NCI-H1092 (cell line): ENCODE measurements at places on chromosomes 5 and 9.

- no peak for DNase-seq
Observed at GRCh38 chr9:92534674-92535073, 1.1 kb downstream of the ECM2 start.

GRCh38 chr5:53010814-53011213 is 21.7 kb downstream of the ITGA2 start:
- no peak for DNase-seq

GRCh38 chr5:135318037-135318436 is 81.0 kb downstream of the MACROH2A1 start:
- DNase-seq, result no peak

GRCh38 chr9:32431940-32432555 is 47.6 kb downstream of the ACO1 start:
- peak; percentile 28 for DNase-seq

DNA sequence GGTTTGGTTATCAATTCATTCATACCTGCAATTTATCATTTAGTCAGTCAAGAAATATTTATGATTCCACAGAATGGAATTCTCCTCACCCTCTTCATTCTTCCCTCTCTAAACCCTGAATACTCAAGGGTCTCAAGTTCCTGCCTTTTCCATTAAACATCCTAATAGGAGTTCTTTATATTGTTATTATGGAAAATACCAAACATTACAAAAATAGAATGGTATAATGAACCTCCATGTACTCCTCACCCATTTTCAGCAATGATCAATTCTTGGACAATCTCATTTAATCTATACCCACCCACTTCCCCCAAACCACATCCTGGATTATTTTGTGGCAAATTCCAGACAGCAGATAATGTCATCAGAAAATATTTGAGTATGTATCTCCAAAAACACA is 74.5 kb downstream of the ADAMTS12 start:
- no peak for DNase-seq

DNA sequence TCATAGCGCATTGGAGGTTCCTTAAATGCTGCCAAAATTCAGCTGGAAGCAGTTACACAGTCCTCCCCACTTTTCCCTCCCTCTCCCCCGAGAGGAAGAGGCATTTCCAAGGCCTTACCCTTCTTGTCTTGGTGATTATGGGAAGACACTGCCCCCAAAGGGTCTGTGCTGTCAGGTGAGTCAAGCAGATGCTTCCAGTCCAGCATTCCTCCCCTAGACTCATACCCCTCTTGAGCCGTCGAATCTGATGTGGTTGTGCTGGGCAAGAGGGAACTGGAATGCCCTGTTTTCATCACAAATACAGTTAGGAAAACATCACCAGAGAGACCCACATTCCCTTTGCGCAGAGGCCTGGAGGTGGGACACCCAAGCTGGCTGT is 107.2 kb downstream of the SEMA6A start:
- DNase-seq, result no peak

DNA sequence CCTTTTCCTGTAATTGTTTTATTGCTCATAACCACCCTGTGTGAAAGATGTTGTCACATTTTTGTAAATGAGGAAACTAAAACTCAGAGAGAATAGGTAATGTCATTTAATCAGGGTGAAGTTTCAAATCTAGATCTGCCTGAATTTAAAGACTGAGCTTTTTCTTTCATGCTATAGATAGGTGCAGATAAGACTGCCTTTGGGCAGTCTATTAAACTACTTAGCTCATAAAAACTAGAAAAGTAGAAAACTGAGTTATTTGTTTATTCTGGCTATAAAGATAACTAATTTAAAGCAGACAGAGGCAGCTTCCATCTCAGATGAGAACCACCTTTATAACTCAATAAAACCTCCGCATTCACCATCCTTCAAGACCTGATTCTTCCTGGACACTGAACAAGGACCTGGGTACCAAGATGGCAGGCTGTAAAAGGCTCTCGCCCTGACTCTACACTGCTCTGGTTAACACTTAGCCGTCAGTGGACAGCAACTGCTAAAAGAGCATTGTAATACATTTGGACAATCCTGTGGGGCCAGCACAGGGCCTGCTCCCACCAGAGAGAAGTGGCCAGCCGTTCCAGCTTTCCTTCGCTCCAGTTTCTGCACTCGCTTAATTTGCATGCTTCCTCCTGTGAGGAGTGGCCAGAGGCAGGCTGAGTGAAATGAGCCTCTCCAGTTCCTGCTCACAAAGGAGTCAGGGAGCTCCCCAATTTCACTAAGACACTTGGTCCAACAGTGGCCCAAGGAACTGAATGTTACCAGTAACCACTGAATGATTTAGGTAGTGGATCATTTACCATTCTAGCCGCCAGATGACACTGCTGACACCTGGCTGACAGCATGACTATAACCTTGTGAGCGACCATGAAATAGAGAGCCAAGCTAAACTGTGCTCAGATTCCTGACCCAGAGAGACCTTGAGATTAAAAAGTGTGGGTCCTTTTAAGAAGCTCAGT is 566.4 kb downstream of the EFNA5 start:
- DNase-seq, result peak; percentile 0

DNA sequence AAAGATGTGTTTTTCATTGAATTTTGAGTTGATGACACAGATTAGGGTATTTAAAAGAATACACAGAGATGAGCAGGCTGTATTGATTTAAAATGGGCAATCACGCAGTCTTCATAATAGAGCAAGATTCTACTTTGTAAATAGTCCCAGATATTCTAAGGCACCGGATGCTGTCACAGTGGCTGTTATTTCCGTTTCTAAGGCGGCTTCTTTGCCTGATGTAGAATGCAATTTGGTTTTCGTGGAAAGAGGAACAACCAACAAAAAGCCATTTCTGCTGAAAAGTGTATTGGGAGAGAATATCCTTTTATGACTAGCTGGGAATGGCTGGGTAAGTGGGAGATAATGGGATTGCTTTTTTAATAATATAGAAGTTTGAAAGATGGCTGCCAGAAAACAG is 17.5 kb downstream of the PRKACG start:
- no peak for DNase-seq

GRCh38 chr5:173680660-173681242 is 64.3 kb upstream of the BOD1 start:
- no peak for DNase-seq

DNA sequence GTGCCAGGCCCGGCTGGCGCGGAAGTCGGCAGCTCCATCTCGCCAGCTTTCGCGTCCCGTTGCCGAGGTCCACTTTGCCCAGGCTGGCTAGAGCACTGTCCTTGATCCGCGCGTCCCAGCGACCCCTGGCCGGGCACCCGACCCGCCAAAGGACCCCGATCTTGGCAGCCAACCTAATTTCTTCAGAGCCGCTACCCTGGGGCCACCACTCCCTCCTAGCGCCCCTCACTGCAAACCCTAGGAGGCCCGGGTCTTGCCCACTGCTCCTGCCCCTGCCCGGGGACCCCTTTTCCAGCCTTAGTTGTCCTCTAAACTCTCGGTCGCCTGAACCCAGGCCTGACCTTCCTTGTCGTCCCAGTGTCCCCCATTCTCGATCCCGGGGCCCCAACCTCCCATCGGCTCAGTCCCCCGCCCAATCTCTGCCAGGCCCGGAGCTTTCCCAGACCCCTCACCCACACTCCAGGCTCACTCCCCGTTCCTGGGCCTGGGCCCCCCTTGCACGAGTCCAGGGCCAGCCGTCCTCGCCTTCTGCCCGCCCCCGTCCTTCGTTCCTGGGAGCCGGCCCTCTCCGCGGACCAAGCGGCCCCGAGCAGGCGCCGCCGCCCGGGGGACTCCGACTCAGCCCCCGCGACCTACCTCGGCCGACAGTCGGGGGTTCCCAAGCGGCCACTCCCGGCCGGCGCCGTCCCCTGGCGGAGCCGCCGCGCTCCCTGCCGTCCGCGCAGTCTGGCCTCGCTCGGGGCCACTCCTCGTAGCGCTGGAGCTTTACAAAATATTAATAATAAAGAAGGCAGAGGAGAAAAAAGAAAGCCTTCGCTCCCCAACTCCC is 701 bp upstream of the LMX1B start:
- DNase-seq, result no peak

DNA sequence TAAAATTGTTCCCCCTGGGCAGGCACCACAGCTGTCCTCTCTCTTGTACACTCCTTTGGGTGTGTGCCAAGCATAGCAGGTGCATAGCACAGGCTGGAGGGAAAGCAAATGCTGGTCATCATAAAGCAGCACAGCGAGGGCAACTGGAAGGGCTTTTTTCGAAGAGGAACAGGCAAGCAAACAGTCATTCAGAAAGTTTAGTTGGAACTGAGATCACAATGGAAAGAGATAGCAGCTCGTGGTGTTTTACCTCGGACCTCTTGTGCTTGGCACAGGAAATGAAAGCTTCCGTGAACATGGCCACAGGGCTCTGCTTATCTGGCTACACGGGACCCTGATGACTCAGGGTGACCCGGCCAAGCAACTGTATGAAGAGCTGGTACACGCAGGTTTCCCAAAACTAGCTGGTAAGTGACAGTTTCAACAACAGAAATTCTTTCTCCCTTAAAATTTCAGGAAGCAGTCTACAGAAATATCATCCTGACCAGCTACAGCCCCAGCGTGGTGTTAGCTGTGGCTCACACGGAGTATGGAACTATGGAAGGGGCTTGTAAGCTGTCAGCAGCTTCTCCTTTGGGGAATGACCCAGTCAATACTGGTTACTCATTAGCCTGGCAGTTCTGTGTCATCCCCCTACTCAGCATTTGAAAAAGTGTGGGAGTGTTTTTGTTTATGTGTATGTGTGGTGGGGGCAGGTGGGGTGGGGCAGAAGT is 48.1 kb downstream of the POC5 start:
- DNase-seq, result peak; percentile 68

DNA sequence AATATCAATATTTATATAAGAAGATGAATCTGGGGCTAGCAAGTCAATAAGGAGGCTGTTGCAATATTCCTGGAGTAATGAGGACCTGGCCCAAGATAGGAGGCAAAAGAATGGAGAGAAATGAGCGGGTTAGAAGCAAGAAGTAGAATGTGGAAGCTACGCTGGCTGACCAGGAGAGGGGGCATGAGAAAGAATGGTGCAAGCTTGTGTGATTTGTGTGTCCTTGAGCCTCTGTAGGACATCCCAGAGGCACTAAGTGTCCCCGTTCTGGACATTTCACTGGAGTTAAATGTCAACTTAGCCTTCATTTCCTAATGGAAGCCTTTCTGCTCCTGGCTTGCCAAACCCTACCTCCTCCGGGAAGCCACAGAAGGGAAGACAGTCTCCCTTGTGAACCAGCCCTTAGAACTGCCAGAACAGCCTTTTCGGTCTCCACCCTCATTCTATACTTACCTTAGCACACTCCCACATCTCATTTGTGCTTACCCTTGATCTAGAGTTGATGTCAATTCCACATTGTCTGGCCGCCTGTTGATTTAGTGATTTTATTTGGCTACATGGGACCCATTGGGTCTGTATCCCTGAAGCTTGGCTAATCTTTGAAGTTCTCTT is 6.7 kb upstream of the PDE6A start:
- DNase-seq, result no peak

- DNase-seq, result no peak
Observed at GRCh38 chr5:150398722-150399523, 13.8 kb downstream of the CD74 start.

DNA sequence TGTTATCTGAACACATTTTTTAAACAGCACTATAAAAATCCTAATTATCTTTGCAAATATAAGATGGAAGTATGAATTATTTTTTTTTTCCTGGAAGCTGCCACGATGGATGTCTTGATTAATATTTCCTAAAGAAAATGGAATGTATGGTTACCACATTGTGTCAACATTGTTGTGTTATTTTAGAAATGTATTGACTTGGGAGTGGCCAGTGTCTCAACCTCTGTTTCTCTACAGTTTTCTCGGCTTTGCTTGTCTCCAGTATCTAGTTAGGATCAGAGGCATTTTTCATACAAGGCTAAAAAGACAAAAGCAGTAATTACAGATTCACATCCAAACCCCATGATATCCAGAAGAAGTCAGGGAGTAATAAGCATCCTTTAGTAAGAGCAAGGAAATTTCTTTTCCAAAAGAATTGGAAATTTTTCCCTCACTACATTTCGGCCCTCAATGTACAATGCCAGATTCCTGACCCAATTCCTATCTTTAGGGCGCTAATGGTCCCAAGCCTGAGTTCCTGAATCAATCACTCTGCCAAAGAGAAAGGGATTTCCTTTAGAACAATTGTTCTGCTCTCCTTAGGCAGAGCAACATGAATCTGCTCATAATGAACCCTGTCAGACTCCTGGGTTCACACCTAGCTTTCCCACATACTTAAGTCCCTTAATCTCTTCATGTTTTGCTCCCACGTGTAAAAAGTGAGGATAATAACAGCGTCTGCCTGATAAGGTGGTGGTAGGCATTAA is 111.7 kb downstream of the EDIL3 start:
- DNase-seq, result no peak

DNA sequence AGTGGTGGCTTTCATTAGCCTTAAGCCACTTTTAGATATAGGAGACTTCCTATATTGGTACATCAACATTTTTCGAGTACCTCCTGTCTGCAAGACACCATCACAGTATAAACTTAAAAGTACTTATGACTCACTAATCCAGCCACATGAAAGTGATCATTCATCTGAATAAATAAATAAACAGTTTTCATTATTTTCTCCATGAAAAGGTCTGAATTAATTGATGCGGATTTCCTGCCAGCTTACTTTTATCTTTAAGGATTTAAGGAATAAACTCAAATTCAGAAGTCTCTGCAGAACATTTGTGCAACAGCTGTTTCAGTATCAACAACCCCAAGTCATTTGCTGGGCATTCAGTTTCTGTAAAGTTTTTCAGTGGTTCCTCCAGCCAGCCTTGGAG is 4.0 kb downstream of the SAP30L start:
- DNase-seq, result no peak
